ENCODE measurements at places on chromosomes 16 and 17. TPM values are rescaled to one million over a fixed set of nuclear protein-coding genes. Genes with fewer than 3 reads are reported as not detected.
A peak's percentile ranks its signal among the peaks of the same experiment; 100 is the strongest.

DNA sequence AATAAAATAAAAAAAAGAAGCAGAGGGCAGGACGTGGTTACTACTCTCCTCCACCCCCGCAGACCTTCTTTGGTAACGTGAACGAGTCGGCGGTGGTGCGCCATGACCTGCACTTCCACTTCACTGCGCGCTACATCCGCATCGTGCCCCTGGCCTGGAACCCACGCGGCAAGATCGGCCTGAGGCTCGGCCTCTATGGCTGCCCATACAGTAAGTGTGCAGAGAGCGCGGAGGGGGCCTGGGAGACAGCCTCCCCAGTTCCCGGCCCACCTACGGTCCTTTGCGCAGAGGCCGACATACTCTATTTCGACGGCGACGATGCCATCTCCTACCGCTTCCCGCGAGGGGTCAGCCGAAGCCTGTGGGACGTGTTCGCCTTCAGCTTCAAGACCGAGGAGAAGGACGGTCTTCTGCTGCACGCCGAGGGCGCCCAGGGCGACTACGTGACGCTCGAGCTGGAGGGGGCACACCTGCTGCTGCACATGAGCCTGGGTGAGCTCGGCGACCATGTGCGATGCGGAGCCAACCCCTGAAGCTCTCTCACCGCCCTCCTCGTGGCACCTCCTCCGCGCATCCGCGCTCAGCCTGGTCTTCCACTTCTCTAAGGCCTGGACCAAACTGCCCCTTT, 2.7 kb downstream of the CNTNAP1 start:
- H3K27me3 ChIP-seq: peaks cover 13% of the 10 kb centered on the region
- H3K27ac ChIP-seq: no peak overlapping the region
- no peak overlapping the region for H3K4me3 ChIP-seq
- no peak for DNase-seq
- H3K4me1 ChIP-seq: peaks cover 34% of the 10 kb centered on the region

Gene C16orf46
- not detected for total RNA-seq

GRCh38 chr17:40827746-40828453, 5.5 kb upstream of the KRT10 start:
- H3K4me3 ChIP-seq: no peak overlapping the region
- H3K27me3 ChIP-seq: no peaks in the 10 kb centered on the region
- no peaks in the 10 kb centered on the region for H3K4me1 ChIP-seq
- no peak overlapping the region for H3K27ac ChIP-seq
- no peak for DNase-seq

- H3K36me3 ChIP-seq: no peaks in the 10 kb centered on the region
- no peaks in the 10 kb centered on the region for H3K27me3 ChIP-seq
- H3K4me3 ChIP-seq: no peak overlapping the region
- peak; percentile 56 for DNase-seq
- peaks cover 23% of the 10 kb centered on the region for H3K4me1 ChIP-seq
- H3K27ac ChIP-seq: peak overlapping the region; percentile 48
These were observed 26.1 kb downstream of the GAS7 start for GRCh38 chr17:10172241-10172741.

GRCh38 chr16:57525761-57526160, 10.6 kb downstream of the CCDC102A start:
- no peak overlapping the region for H3K27ac ChIP-seq
- DNase-seq: no peak
- H3K36me3 ChIP-seq: no peaks in the 10 kb centered on the region
- H3K4me1 ChIP-seq: peaks cover 57% of the 10 kb centered on the region

Gene KCNJ18
- not detected for total RNA-seq

- no peak overlapping the region for H3K27ac ChIP-seq
- no peaks in the 10 kb centered on the region for H3K4me1 ChIP-seq
- H3K27me3 ChIP-seq: no peaks in the 10 kb centered on the region
- H3K4me3 ChIP-seq: no peak overlapping the region
These were observed 28.2 kb upstream of the HAS3 start for GRCh38 chr16:69077251-69077650.

Gene LRRC36
- not detected for total RNA-seq

DNA sequence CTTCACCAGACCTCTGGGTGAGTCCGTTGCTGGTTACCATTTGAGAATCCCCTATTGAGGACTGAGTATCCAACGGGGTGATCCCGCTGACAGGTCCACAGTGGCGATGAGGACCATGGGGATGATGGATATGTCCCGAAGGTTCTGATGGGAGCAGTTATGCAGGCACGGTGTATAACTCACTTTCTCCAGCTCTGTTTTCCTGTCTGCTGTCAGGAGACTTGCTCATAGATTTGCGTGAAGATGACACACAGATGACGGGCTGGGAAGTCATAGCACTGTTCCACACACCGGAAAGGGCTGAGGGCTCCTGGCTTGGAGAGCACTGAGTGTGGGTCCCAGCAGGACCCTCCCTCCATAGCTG, 22.2 kb upstream of the ADCY7 start:
- H3K4me3 ChIP-seq: no peak overlapping the region
- H3K4me1 ChIP-seq: peaks cover 15% of the 10 kb centered on the region
- H3K36me3 ChIP-seq: no peaks in the 10 kb centered on the region
- H3K27me3 ChIP-seq: no peaks in the 10 kb centered on the region
- DNase-seq: no peak
- no peak overlapping the region for H3K27ac ChIP-seq
